PC-9 (cell line): ENCODE measurements at places on chromosomes 5 and 9. TPM values are rescaled to one million over a fixed set of nuclear protein-coding genes. Genes with fewer than 3 reads are reported as not detected.

DNA sequence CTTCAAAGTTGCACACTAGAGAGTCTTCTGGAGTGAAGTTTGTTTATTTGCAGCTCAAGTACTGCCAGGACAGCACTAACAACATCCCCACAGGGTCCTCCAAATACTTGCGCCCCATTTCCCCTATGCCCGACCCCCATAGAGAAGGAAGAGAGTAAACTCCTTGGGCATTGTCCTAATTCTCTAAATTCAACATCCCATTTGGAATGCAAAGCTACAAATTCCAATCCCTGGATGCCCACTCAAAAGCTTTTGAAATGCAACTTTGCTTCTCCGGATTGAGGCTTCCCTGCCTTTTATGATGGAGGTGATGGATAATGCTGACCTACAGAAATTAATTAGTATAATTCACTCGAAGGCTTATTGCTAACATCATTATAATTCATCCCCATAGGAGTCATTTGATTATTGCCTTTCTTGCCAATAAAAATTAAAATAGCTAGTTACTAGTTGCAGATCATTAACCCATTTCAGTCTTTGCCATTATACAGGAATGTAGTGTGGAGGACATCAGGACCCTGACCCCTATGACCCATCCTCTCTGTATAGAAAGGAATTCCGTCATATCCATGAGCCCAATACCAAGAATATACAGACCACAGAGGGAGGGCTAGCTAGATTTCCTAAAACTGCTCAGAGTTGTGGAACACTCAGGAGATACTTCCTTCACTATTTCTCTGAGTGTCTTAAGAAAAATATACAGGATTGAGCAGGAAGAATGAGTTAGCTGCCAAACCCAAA is 277.6 kb downstream of the ZNF608 start:
- no peaks in the 10 kb centered on the region for H3K36me3 ChIP-seq
- H3K4me3 ChIP-seq = no peak overlapping the region
- no peaks in the 10 kb centered on the region for H3K27me3 ChIP-seq

Gene AGXT2
- not detected in 2 replicates for total RNA-seq

Gene C5orf46
- total RNA-seq = 1.0 TPM in 1 of 2 replicates, not detected in the other

Gene ANKRD34B
- total RNA-seq = 0.15 and 0.26 TPM in 2 replicates

DNA sequence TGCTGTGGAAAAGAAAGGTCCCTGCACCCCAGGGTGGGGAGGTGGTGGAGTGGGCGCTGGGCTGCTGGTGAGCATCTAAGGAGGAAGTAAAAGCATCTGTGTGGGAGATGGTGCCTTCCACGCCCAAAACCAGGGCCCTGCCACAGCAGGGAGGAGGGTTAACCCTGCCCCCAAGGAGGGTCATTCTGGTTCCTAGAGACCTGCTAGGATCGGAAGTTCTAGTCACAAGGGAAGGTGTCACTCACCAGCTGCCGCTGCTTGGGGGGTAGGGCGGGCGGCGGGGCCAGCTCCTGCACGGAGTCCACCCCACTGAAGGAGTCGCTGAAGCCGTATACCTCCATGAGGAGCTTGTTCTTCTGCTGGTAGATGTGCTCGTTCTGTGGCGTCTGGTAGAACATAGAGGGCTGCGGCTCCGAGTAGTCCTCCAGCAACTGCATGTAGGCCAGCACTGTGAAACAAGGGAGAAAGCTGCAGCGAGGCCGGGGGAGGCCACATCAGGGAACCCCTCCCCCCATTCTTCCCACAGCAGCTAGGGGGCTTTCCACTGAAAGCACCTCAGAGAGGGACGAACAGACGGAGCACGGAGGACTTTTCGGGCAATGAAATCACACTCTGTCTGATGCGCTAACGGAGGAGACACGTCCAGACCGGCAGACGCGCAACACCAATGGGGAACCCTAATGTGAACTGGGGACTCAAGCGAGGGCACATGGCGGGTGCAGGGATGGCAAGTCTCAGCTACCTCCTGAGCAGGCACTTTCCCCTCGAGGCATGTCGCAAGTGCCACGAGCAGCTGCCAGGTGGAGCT is 76.4 kb downstream of the PRRT1B start:
- no peak overlapping the region for H3K4me3 ChIP-seq
- H3K4me1 ChIP-seq = peaks cover 12% of the 10 kb centered on the region; the same call in 1 of the 2 replicates
- H3K27ac ChIP-seq = no peak overlapping the region

DNA sequence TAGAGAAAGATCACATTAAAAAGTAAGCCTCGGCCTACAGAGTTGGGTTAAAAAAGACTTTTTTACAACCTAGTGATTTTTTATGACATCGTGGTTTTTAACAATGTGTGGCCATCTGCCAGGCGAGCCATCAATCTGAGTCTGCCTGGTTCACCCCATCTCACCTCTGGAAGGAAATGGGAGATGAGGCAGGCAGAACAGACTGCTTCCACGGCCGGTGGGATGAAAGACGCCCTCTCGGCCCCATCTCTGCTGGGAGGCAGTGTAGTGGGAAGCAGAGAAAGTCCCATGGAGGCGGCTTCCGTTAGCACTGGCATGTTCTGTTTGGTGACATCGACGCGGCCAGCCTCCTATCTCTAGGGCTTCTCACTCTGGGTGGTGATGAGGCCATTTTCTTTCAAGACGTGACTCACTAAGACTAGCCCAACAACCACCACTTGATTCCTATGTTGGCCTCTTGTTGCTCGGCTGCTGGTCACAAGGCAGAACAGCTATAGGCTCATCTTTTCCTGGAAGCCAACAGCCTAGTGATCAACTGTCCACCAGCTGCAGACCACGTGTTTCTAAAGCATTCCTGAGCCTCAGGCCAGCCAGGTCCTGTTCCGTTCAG is 132.4 kb upstream of the OTULINL start:
- peaks cover 17% of the 10 kb centered on the region; the same call in 1 of the 2 replicates for H3K36me3 ChIP-seq
- H3K27me3 ChIP-seq = no peaks in the 10 kb centered on the region
- DNase-seq = no peak
- no peak overlapping the region for H3K27ac ChIP-seq

GRCh38 chr9:85738509-85738908 is 3.2 kb downstream of the AGTPBP1 start:
- no peaks in the 10 kb centered on the region for H3K36me3 ChIP-seq
- no peaks in the 10 kb centered on the region for H3K27me3 ChIP-seq
- DNase-seq = no peak
- H3K27ac ChIP-seq = no peak overlapping the region
- H3K4me3 ChIP-seq = no peak overlapping the region

GRCh38 chr5:170534177-170534576 is 30.4 kb downstream of the KCNIP1 start:
- H3K4me3 ChIP-seq = peak overlapping the region; percentile 42; the same call in 1 of the 2 replicates
- peak; percentile 90 for DNase-seq
- peak overlapping the region; percentile 48; the same call in 1 of the 2 replicates for H3K27ac ChIP-seq
- H3K4me1 ChIP-seq = peaks cover 30% of the 10 kb centered on the region
- H3K27me3 ChIP-seq = no peaks in the 10 kb centered on the region
- no peaks in the 10 kb centered on the region for H3K36me3 ChIP-seq

DNA sequence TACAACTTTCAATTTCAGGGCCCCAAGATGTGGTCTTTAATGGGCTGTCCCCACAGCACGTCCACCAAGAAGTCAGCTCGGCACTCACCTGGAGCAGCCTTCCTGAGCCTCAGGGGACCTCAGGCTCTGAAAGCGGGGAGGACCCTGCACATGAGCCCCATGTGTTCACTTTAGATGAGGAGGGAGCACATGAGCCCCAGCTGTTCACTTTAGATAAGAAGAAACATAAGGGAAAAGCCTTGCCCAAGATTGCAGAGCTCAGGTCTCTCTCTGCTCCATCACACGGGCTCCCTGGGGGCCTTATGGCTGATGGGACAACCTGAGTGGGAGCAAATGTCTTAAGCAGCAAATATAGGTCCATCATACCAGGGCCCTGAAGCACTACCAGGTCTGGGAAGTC is 56.4 kb downstream of the NIPSNAP3B start:
- no peak for DNase-seq
- H3K36me3 ChIP-seq = peaks cover 54% of the 10 kb centered on the region
- H3K27me3 ChIP-seq = no peaks in the 10 kb centered on the region
- H3K4me3 ChIP-seq = no peak overlapping the region
